ENCODE measurements at places on chromosomes 4 and X. TPM values are rescaled to one million over a fixed set of nuclear protein-coding genes. Genes with fewer than 3 reads are reported as not detected.
A peak's percentile ranks its signal among the peaks of the same experiment; 100 is the strongest.

GRCh38 chrX:155027509-155028066, 944 bp downstream of the FUNDC2 start:
- peak; percentile 53 for DNase-seq

DNA sequence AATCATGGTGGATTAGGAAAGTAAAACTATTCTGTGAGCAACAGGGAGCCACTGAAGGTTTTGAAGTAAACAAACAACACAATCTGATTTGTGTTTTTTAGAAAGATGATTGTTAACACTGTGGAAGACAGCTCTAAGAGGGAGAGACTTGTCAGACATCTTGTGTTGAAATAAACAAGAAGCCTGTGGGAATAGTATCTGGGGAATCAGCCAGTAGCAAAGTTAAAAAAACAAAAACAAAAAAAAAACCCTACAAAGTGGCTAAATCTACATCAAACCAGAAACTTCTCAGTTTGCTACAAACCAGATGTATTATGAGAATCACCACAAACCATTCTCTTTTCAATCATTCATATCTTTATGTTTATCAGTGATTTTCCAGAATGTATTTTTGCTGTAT, 125.7 kb upstream of the GPC4 start:
- no peak for DNase-seq

DNA sequence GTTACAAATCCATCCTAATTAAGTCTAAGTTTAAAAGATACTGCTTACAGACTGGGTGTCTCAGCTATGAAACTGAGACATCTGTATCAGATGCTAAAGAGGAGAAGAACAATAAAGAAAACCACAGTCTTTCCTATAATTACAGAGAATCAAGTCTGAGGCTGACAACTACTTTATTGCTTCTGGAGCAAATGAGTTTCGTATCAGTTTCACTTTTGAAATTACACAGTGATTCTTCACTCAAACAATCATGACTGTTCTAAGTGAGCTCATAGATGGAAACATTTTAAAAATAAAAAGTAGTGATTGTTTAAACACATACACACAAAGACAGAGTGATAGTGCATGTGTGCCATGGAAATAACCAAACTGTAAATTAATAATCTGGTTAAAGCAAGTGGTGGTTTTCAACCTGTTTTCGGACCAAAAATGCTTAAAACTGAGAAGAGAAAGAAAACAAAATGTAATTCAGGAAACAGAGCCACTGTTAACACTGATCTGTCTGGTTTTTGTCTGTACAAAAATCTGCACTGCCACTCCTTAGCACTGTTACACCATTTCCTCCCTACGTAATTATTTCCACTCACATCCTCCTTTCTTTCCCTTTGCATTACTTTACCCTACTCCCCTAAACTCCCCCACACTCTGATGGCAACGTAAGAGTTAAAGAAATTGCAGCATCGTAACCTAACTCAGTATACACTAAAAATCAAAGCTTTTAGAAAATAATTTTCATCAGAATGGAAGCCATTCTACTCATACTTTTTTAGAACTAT, 12.5 kb downstream of the RFC1 start:
- peak; percentile 23 for DNase-seq

GRCh38 chrX:39688576-39689375, 409.0 kb downstream of the BCOR start:
- DNase-seq: peak; percentile 23

GRCh38 chr4:39524161-39524957, 2.9 kb downstream of the UGDH start:
- no peak for DNase-seq

- DNase-seq: peak; percentile 74
Observed at GRCh38 chr4:120517966-120518365, 404.6 kb downstream of the PRDM5 start.

GRCh38 chrX:119693040-119693995, at the start of gene SEPTIN6:
TSS of gene SEPTIN6 (minus strand) at chrX:119693168. CDS start at chrX:119693105, 63 bp downstream.
- DNase-seq: peak; percentile 49

GRCh38 chrX:101370888-101371504, 15.0 kb downstream of the BTK start:
- no peak for DNase-seq

DNA sequence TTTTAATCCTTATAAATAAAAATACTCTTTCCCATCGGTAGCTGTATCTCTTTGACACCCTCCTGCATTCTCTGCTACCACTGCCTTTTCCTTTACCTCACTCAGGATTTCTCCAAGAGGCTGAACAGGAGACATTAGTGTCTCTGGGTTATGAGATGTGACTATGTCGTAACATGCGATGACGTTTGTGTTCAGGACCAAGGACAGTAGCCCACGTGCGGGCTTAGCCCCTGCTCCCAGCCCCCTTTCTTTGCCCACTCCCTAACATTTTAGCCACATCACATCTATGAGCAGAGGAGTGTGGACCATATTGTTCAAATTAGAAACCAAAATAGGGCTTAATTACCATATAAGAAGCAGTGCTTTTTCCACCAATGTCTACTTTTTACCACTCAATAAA, 369.3 kb downstream of the FBXW7 start:
- no peak for DNase-seq

- no peak for DNase-seq
Observed at GRCh38 chr4:145531223-145531622, 49.6 kb downstream of the SMAD1 start.

- no peak for DNase-seq
Observed at GRCh38 chr4:108427946-108428485, 192.4 kb upstream of the RPL34 start.

GRCh38 chr4:101153653-101154052, 193.7 kb downstream of the PPP3CA start:
- DNase-seq: no peak

DNA sequence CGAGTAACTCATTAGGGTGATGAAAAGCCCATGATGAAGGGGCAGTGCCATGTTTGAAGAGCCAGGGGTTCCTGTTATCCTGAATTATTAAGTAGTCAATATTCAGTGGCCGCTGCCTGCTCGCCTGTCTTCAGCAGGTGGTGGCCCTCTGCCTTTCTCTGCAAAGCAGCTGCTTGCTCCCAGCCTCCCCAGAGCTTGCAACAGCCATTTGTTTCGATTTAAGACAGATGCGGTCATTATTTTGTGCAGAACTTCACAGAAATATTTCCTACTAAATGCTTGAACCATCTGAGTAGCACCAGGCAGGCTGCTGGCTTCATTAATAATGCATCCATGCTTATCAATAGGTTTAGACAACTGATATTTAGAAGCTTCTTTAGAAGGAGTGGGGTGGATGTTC, 104.3 kb upstream of the TTC29 start:
- DNase-seq: no peak

- DNase-seq: no peak
Observed at GRCh38 chr4:142330311-142330710, 515.8 kb downstream of the INPP4B start.

DNA sequence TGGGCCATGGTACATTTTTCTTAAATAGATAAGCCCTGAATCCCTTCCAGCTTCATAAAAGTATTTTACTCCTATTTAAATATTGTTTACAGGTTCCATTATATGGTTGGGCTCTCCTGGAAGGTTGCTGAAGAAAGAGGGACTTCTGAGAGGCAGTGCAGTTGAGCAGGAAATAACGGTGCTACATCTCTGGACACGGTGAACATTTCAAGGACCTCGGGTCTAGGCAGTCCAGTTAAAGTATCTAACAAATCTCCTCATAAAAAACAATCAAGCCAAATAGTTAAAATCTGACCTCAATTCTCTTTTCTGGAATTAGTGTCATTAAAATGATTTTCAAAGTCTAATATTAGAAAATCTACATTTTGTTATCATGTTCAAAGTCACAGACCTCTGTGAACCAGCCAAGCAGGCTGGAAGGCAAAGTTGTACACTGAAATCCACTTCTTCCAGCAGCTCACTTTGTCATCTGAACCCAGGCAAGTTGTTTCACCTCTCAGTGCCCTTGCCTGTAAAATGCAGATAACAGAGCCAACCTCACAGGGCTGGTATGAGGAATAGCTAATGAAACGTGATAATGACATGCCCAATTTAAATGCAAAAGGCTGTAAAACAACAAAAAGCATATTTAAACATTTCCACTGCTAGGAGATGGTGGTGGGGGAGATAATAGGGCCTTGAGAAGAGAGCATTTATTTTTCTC, 267.0 kb upstream of the KLF3 start:
- DNase-seq: no peak

The RENBP gene
- not detected for polyA plus RNA-seq

The PABPC1L2A gene
- not detected for polyA plus RNA-seq

The DCAF12L1 gene
- polyA plus RNA-seq: not detected

The IDS gene
- polyA plus RNA-seq: 40.6 TPM

The GPRIN3 gene
- polyA plus RNA-seq: 6.8 TPM
